ENCODE measurements at places on chromosomes 5 and 9.

GRCh38 chr9:94139672-94140417, 55.6 kb downstream of the PTPDC1 start:
- no peak for DNase-seq

DNA sequence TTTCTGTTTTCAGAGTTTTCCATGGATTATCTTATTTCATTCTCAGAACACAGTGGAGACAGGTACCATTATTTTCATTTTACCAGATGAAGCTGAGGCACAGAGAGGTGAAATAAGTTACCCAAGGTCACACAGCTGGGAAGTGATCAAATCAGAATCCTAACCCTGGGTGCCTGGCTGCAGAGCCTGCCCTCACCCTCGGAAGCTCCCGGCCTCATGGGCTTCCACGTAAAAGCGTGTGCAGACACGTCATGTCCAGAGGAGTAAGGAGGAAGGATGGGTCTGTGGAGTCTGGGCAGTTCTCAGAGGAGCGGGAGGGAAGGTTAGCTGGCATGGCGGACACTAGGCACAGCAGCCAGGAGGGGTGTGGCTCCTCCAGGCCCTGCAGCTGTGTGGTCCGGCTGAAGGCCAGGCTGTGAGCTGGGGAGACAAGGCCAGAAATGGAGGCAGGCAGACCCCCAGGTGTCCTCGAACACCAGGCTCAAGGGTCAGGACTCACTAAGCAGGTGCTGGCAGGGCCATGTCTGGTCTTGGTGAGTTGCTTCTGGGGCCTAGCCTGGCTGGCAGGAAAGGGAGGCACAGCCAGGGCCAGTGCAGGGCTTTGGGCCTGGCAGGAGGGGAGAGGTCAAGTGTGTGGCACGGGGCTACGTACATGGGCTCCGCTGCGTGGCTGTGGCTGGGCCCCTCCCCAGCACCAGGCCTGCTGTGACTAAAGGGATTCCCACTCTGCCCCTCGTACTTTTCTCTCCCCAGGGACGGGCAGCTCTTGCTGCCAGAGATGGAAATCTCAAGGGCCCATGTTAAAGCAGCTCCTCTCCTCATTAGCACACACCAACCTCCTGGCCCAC, 5.6 kb downstream of the TBC1D9B start:
- DNase-seq = no peak

- DNase-seq = no peak
Measured at GRCh38 chr5:120538149-120538548, 74.0 kb downstream of the PRR16 start.

DNA sequence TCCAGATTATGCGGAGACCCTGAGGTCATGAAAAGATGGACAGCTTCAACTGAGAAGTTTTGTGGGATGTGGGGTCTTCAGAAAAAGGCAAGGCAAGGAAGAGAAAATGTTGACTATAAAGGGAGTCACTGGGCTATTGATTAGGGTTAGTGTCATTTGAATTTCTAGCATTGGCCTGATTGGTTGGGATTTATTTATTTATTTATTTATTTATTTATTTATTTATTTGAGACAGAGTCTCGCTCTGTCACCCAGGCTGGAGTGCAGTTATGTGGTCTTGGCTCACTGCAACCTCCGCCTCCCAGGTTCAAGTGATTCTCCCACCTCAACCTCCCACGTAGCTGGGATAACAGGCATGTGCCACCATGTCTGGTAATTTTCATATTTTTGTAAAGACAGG, 279.7 kb downstream of the NTRK2 start:
- DNase-seq = no peak

- DNase-seq = no peak
Measured at GRCh38 chr9:73890685-73891277, 606.4 kb upstream of the RORB start.

DNA sequence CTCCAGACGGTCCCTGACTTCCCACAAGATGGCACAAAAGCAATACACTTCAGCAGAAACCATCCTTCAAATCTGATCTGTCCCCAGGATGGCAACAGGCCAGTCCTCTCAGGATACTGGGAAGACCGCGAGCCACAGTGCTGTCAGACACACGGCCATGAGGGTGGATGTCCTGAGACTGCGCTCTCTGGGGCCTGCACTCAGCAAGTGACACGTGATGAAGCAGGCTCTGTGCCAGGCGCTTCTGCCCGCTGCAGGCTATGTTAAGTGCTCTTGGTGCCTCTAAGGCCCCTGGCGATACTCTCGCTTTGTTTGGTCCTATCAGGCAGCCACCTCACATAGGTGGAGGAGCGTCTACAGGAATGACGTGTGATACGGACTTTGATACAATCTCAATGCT, 7.1 kb downstream of the BRD9 start:
- DNase-seq = no peak

GRCh38 chr9:36426945-36427344, 26.9 kb upstream of the RNF38 start:
- no peak for DNase-seq

DNA sequence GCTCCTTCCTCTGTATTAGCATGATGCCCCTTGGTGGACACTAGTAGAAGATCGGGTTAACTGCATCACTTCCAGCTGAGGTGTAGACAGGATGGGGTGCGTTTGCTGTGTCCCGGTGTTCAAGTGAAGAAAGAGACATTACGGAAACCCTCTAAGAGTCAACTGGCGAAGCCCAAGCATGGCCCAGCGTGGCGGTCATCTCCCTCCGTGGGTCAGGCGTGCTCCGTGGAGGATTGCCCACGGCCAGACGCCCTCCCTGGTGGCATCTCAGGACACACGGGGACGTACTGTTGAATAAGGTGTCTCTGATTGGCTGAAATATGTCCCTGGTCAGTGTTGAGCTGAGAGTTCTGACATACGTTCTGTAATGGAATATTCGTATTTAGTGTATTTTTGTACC, 119.5 kb upstream of the CACNA1B start:
- DNase-seq = no peak

Measured in NCI-H1436 (cell line).